ENCODE measurements at places on chromosomes 7 and 10.

DNA sequence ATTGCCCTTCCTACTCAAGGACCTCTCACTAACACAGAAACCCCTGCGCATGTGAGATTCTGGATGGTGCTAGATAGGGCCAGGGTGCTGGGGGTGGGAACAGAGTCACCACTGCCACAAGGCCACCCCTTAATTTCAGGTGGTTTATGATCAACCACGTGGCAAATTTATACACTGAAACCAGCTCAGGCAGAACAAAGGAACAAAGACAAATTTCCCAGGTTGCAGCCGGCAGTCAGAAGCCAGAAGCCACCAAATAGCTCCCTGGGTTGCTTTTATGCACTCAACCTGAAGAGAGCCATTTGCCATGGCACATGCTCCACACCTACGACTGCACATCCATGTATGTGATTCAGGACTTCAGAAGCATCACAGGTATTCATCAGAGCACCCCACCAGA, 2.5 kb downstream of the VOPP1 start:
- DNase-seq = no peak

GRCh38 chr7:22715969-22716368, 11.0 kb upstream of the IL6 start:
- DNase-seq = no peak

DNA sequence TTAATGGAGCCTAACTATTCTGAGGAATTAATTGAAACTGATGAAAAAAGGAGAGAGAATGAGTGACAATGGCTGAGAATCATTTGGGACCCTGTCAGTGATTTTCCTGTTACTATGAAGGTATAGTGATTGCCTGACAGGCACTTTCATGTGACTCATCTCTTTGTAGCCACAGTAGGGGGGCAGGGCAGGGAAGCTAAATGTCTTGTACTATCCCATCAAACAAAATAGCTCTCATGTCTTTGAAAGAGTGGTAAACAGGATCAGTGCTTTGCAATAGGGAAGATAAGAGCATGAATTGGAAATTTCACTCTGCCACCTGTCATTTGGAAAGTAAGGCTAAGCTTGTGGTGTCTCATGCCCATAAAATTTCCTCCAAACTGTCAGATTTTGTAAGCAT, 94.5 kb upstream of the GSDME start:
- DNase-seq = no peak

DNA sequence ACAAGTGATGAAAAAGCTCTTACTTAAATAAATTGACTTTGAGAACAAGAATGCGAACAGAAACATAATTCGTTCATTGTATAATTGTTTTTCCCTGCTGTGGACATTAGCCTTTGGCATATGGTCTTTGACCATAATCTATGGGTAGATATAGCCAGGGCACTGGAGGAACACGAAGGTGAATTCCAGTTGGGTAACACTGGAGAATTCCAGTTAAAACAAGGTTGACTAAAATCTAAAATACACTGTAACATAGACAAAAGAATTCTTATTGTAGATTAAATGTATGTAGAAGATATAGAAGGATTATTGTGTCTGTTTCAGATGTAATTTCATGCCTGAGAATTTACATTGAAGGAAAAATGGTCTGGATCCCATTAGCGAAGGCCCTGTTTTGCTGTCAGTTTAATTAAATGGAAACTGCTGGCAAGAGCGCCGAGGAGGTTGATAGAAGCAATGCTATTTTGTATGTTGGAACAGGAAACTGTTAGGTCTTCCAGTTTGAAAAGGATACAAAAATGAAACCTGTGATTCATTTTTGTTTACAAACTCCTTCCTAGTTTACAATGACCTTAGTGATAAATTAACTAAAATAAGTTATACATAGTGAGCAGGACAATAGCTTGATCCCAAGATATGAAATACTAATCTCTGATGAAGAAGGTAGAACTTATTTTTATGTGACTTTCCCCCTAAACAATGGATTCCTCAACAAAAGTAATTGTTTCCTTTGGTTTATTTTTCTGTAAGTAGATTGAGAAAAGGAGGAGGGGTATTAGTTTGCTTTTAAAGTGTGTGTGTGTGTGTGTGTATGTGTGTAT, 68.9 kb downstream of the ARID5B start:
- no peak for DNase-seq

DNA sequence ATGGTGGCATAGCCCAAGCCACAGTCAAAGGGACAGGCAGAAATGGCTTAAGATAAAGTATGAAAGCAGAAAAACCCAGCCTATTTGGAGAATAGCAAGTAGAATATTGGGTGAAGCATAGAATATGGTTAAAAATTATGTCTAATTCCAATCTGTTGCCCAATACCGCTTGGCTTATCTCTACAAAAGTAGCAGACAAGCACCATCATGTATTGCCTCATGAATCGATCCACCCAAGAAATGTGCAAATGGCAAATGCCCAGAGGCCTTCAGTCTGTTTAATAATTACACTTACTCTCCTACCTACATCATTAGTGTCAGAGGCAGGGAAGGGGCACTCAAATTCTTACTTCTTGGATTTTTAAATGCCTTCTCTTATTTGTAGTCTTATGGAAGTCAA, 130.9 kb upstream of the ADAM12 start:
- DNase-seq = no peak

GRCh38 chr10:119025336-119025735, 4.2 kb upstream of the NANOS1 start:
- DNase-seq = no peak

- DNase-seq = no peak
Observed at GRCh38 chr10:62724465-62724864, 80.1 kb upstream of the ADO start.

Measured in GM13976 (cell line).